ENCODE measurements at places on chromosomes 11 and 22.

DNA sequence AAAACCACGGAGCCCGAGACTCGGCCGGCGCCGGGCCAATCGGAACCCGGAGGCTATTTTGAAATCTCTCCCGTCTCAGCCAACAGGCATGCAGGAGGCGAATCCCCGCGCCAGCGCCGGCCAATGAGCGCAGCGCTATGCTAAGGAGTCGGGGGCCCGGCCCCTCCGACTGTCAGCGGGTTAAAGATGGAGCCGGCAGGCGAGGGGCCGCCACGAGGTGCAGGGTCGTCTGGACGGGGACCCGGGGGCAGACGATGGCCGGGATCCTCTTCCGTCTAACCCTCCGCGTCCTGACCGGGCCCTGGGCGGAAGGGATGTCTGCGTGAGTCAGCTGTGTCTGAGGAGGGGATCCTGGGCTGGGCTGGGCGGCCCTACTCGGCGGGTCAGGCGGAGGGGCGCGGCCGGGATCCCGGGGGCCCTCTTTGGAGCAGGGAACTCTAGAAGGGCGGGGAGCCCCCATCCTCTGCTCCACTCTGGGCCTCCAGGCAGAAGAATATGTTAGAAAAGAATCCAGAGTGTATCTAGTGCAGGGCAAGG is 10.0 kb downstream of the SDF2L1 start:
- peaks cover 12% of the 10 kb centered on the region for H3K36me3 ChIP-seq
- no peaks in the 10 kb centered on the region for H3K27me3 ChIP-seq
- H3K4me3 ChIP-seq: peak overlapping the region; percentile 65
- DNase-seq: peak; percentile 71
- peaks cover 32% of the 10 kb centered on the region for H3K4me1 ChIP-seq

- H3K4me3 ChIP-seq: no peak overlapping the region
- H3K27me3 ChIP-seq: no peaks in the 10 kb centered on the region
- DNase-seq: no peak
- H3K36me3 ChIP-seq: no peaks in the 10 kb centered on the region
Measured at GRCh38 chr11:12841946-12842630, 167.0 kb upstream of the RASSF10 start.

- no peak overlapping the region for H3K4me3 ChIP-seq
- no peaks in the 10 kb centered on the region for H3K27me3 ChIP-seq
- H3K27ac ChIP-seq: no peak overlapping the region
- no peak for DNase-seq
- no peaks in the 10 kb centered on the region for H3K4me1 ChIP-seq
- no peaks in the 10 kb centered on the region for H3K36me3 ChIP-seq
Measured at GRCh38 chr11:19079643-19080440, 19.3 kb upstream of the MRGPRX2 start.

GRCh38 chr11:5809122-5809519 is 397 bp downstream of the OR52N2 start:
- DNase-seq: no peak
- H3K27me3 ChIP-seq: no peaks in the 10 kb centered on the region
- peak overlapping the region; percentile 55 for H3K4me3 ChIP-seq
- H3K27ac ChIP-seq: no peak overlapping the region
- H3K4me1 ChIP-seq: peaks cover 8% of the 10 kb centered on the region

DNA sequence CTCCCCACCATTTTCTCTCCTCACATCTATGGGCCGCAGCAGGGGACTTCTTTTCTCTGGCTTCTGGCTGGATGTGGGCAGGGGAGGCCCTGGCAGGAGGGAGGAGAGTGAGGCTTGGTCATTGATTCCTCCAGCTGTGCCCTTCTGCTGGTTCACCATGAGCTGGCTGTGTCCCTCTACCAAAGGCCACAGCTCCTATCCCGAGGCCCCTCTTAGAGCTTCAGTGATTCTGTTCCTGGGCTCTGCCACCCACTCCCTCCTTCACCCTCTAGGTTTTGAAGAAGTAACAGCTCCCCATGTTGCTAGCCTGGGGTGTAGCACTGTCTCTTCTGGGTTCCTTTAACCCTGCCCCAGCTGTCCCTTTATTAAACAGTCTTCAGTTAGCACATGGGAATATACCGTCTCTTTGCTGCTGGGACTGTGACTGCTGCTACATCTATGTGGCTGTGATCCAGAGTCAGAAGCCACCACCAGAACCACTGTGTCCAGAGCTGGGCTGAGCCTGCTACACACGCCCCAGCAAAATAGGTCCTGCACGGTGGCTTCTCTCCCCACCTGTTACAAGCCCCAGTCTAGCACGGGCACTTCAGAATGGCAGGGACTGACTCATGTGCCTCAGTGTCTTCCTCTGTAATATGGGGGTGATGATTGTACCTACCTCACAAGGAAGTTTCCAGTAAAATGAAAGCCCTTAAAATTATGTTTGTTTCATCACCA is 578 bp upstream of the PARVG start:
- H3K27me3 ChIP-seq: no peaks in the 10 kb centered on the region
- H3K27ac ChIP-seq: peak overlapping the region; percentile 25
- H3K36me3 ChIP-seq: peaks cover 15% of the 10 kb centered on the region
- peaks cover 31% of the 10 kb centered on the region for H3K4me1 ChIP-seq
- H3K4me3 ChIP-seq: no peak overlapping the region

DNA sequence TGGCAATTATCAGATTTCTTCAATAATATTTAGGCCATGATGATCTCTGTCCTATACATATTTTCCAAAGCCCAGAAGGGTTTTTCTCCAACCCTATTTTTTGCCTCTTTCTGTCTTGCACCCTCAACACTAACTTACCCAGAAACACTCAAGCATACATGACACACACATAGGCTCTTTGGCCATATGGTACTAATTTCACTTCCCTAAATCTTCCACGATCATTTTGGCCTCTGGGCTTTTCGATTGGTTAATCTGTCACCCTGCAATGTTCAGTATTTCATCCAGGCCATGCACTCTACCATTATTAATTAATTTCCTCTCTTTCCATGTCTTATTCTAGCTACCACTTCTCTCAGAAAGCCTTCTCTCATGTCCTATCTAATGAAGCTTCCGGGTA is 59.8 kb downstream of the LUZP2 start:
- no peaks in the 10 kb centered on the region for H3K4me1 ChIP-seq
- no peak overlapping the region for H3K27ac ChIP-seq
- no peak for DNase-seq

- no peak for DNase-seq
- peaks cover 4% of the 10 kb centered on the region for H3K27me3 ChIP-seq
- H3K4me1 ChIP-seq: no peaks in the 10 kb centered on the region
- H3K4me3 ChIP-seq: no peak overlapping the region
- no peaks in the 10 kb centered on the region for H3K36me3 ChIP-seq
- H3K27ac ChIP-seq: no peak overlapping the region
Measured at GRCh38 chr11:18865951-18866350, 73.3 kb downstream of the MRGPRX1 start.

DNA sequence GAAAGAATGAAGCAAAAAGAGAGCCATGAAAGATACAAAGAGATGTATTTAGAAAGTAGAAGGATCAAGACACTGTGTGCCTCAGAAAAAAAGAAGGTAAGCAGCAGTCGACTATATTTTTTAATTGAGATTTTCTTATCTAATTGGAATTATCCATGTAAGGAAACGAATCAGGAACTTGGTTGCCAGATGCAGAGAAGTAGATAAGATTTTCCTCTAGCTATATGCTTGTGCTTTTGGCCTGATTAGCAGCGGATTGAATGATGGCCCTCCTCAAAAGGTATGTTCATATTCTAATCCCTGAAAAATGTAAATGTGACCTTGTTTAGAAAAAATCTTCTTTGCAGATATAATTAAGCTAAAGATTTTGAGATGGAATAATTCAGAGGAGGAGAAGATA is 43.9 kb upstream of the CARD18 start:
- no peak overlapping the region for H3K4me3 ChIP-seq
- no peaks in the 10 kb centered on the region for H3K4me1 ChIP-seq
- no peak for DNase-seq

DNA sequence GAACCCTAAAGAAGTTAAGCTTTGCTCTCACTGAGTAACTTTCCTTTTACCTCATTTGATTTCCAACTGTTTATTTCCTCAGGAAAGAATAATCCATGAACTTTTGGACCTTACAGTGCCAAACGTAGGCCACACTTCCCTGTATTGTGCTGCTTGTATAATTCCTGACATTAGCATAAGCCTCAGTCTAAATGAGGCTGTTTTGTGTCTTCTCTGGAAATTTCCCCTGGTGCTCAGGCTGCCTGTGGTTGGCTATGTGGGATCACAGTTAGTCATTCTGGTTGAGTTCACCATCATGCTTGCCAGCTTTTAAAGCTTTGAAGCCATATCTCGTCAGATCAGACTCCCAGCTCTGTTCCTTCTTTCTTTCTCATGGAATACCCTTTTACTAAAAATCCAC is 107.0 kb downstream of the FAM76B start:
- H3K4me3 ChIP-seq: no peak overlapping the region
- no peaks in the 10 kb centered on the region for H3K36me3 ChIP-seq
- H3K4me1 ChIP-seq: peaks cover 13% of the 10 kb centered on the region
- no peak for DNase-seq
- H3K27ac ChIP-seq: no peak overlapping the region

DNA sequence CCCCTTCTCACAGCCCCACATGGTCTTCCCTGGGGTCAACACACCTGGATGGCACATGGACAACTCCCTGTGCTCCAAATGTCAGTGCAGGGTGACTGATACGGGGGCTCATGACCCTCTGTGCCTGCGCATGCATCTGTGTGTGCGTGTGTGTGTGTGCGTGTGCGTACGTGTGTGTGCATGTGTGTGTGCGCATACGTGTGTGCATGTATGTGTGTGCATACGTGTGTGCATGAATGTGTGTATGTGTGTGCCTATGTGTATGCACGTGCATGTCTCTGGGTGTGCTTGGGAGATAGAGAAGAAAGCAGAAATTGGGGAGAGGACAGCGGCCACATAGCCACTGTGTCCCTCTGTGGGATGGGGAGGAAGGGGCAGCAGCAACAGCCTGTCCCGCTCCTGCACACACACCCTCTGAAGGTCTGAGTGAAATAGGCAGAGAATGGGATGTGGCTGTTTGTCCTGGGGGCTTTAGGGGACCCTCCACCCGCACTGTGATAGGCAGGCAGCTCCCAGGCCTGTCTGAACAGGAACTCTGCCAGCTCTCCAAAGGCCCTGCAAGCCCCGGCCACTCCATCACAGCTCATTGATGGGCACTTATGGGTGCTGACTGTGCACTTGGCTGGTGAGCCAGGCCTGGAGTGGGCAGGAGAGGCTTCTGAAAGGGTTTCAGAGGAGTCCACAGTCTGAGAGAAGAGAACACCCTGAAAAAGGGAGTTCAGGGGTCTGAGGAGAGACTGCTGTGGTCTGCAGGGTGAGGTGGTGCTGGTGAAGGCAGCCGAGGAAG is 28.7 kb upstream of the PICK1 start:
- H3K27ac ChIP-seq: no peak overlapping the region
- H3K36me3 ChIP-seq: no peaks in the 10 kb centered on the region
- H3K4me1 ChIP-seq: no peaks in the 10 kb centered on the region
- no peak overlapping the region for H3K4me3 ChIP-seq
- no peaks in the 10 kb centered on the region for H3K27me3 ChIP-seq

GRCh38 chr11:75403037-75403436 is 3.7 kb downstream of the RPS3 start:
- H3K27me3 ChIP-seq: no peaks in the 10 kb centered on the region
- no peak overlapping the region for H3K4me3 ChIP-seq
- H3K4me1 ChIP-seq: peaks cover 45% of the 10 kb centered on the region
- H3K36me3 ChIP-seq: peaks cover 66% of the 10 kb centered on the region

DNA sequence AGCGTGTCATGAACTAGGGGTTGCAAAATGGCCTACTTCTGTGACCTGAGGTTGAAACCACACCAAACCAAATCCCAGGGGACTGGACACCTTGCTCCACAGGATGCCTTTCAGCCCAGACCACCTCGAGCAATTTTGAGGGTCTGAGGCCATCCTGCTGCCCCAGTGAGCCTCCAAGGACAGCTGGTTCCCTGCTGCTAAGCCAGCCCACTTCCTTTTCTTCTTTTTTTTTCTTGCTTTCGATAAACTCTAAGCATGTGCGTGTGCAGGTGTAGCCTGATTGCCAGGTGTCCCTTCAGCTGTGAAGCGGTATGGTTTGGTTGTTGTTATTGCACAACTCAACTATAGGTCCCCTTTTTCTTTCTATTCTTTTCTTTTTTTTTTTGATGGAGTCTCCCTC is 2.7 kb downstream of the CRYBB1 start:
- no peak for DNase-seq
- no peak overlapping the region for H3K4me3 ChIP-seq
- H3K36me3 ChIP-seq: no peaks in the 10 kb centered on the region
- peaks cover 14% of the 10 kb centered on the region for H3K4me1 ChIP-seq

- DNase-seq: no peak
- H3K27me3 ChIP-seq: no peaks in the 10 kb centered on the region
- no peak overlapping the region for H3K27ac ChIP-seq
- H3K4me3 ChIP-seq: no peak overlapping the region
Measured at GRCh38 chr11:125036933-125037332, 26.2 kb upstream of the SLC37A2 start.

- H3K27ac ChIP-seq: no peak overlapping the region
- no peak for DNase-seq
- no peaks in the 10 kb centered on the region for H3K36me3 ChIP-seq
- H3K4me3 ChIP-seq: no peak overlapping the region
Measured at GRCh38 chr11:93532281-93532789, 10.9 kb downstream of the SMCO4 start.

Measured in CD4-positive, alpha-beta T cell (primary cell).